ENCODE measurements at places on chromosomes 5 and 9.

- no peak for DNase-seq
Measured at GRCh38 chr5:121834021-121834420, 17.7 kb upstream of the FTMT start.

DNA sequence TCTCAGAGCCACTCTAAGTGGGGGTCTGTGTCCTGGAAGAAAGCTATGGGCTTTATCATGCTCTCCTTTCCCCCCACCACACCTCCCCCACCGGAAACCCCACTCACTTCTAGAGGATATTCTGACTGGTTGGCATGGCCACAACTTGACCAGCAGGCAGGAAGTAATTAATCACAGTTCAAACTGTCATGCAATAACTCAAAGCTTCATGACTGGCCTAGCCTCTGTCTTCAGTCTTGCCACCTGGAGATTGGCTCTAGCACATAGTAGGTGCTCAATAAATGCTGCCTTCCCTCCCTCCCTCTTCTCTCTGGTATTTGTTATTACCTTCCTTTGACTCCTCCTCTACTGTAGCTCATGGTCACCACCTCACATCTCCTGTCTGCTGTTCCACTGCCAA, 124.7 kb downstream of the GABBR2 start:
- no peak for DNase-seq

DNA sequence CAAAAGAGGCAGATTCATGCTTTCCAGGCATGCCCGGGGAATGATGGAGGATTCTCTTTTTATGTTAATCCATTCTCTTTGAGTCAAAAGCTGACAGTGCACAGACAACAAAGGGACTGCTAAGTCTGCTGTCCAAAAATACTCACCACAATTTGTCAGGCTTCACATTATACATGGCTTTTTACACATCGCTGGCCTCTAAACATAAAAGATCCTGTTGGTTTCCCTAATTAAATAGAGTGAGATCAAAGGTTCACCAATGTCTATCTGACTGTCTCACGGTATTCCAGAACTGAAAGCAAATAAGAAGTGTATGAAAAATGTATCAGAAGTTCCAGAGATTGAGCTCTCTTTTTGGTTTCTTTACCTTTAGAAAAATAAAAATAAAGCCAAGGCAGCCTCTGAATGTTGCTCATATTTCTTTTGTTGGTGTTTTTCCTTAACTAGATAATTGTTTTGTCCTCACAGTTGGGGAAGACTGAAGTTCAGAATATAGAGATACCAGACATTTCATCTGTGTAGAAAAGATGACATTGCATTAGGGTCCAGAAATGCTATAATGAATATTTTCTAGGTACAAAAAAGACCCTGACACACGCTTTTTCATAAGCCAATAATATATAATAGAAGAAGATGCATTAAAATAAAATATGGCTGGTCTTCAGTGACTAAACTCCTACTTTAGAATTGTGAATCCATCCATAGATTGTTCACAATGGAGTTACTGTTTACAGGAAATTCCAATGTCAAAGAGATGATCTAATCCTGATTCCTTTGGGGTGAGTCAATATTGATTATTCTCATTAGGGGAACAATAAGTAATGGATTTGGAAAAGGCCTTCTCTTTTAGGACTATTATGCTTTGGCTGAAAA, 688.2 kb upstream of the CDH6 start:
- no peak for DNase-seq

- DNase-seq, result no peak
Measured at GRCh38 chr5:36441280-36441679, 139.6 kb upstream of the RANBP3L start.

GRCh38 chr5:123178683-123179082, 89.6 kb downstream of the PRDM6 start:
- no peak for DNase-seq

GRCh38 chr9:96209407-96210271, 92.3 kb downstream of the HSD17B3 start:
- DNase-seq, result no peak

GRCh38 chr9:114034661-114035062, 43.4 kb downstream of the AMBP start:
- DNase-seq, result no peak

- DNase-seq, result no peak
Measured at GRCh38 chr5:1175015-1175414, 26.4 kb upstream of the SLC6A19 start.

GRCh38 chr5:26329562-26330189, 708.7 kb downstream of the CDH9 start:
- no peak for DNase-seq

- DNase-seq, result no peak
Measured at GRCh38 chr5:115816226-115817081, at the start of gene CDO1. Gene CDO1 (minus strand): TSS chr5:115816659. CDS start chr5:115816397, 262 bp downstream.

DNA sequence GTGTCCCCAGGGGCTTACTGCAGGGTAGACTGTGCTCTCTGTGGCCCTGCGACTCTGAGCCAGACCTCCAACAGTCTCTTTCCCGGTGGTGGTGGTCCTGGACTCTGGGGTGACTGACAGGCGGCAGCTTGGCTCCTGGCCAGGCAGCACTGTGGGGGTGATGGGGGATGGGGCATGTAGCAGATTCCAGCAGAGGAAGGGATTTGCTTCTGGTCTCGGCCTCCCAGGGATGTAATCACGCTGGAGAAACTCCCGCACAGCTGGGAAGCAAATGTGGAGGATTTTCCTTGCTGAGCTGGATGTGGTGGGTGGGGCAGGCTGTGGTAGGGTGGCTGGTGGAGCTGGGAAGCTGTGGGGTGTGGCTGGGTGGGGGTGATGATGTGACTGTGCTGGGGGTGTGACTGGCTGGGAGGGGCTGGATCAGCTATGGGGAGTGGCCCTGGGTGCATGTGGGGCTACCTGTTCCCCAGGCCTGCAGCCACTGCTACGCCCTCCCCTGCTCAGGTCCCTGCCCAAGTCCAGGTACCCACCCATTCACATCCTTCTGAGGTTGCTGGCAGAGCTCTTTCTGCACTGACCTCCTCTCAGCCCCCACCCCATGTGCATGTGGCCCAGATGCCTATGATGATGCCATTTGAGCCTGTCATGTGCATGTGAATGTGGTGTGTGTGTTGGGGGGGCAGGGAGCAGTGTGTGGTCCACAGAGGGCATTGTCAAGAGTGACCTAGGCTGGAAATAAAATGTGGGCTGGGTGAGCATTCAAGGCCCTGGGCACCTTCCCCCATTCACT, 3.8 kb downstream of the NDST1 start:
- DNase-seq, result no peak

DNA sequence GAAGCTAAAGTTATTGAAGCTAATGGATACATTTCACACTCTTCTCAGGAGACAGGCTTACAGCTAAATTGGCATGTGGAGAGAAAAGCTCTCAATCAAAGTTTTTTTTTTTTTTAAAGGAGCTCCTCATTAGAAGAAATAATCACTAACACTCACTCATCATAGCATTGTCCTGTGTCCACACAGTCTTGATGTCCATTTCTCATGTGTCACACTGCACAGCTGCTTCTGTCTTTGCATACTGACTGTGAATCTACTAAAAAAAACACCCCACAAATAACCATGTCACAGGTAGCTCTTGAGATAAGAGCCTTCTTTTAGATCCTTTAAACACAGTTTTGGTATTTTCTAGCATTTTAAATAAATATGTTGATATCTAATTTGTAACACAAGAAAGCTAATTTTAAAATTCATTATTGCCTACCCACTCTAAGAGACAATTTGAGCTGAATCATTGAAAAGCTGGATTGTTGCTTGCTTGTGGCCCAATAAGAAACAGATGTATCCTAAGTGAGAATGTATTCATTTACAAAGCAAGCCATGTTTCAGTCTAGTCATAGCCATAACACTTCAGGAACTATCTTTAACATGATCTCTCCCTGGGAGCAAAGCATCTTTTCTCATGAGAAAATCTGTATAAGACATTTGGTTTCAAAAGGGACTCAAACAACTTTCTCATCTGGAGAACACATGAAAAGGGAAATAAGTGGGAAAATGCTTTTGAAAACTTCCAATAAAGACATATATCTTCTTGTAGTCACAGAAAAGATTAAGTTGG, 48.1 kb upstream of the PCSK1 start:
- DNase-seq, result no peak

- no peak for DNase-seq
Measured at GRCh38 chr9:14346231-14346791, 32.4 kb upstream of the NFIB start.

DNA sequence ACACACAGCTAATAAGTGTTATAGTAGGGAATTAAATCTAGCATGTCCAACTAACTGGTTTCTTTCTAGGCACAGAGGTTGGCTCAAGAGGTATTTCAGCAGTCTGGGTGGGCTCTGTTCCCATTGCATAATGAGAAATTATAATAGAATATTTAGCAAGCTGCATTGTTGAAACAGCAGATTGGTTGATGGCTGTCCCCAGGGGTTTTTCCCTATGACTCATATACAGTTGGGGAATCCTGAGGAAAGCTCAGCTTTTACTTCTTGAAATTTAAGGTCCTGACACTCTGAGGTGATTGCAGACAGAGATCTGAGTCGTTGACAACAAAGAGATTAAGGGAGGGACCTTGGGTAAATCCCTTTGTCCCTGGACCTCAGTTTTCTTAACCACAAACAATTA, 38.3 kb upstream of the TNFSF8 start:
- DNase-seq, result no peak

DNA sequence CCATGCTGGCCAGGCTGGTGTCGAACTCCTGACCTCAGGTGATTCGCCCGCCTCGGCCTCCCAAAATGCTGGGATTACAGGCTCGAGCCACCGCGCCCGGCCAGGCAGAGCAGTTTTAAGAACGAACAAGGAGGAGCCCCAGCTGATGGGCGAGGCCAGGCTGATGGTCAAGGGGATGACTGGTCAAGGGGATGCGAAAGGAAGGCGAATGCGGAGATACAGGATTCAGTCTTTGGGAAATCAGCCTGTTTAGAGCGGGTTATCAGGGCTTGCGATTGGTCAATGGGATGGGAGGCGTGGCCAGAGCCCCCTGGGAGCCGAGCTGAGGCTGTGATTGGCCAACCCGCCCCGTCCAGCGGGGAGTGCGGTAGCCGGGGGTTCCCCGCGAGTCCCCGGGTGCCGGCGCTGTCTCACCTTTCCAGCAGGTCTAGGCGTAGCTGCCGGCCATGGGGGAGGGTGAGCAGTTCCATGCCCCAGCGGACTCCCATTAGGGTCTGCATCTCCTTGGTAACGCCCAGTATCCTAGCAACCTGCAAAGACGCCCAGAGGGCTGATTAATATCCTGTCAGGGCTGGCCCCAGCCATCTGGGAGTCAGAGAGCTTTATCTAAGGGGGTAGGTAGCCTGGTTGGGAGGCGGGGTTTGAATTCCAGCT, 7.5 kb upstream of the TOR2A start:
- DNase-seq, result no peak
